CD14-positive monocyte (primary cell): ENCODE measurements at places on chromosomes 12 and 14.

DNA sequence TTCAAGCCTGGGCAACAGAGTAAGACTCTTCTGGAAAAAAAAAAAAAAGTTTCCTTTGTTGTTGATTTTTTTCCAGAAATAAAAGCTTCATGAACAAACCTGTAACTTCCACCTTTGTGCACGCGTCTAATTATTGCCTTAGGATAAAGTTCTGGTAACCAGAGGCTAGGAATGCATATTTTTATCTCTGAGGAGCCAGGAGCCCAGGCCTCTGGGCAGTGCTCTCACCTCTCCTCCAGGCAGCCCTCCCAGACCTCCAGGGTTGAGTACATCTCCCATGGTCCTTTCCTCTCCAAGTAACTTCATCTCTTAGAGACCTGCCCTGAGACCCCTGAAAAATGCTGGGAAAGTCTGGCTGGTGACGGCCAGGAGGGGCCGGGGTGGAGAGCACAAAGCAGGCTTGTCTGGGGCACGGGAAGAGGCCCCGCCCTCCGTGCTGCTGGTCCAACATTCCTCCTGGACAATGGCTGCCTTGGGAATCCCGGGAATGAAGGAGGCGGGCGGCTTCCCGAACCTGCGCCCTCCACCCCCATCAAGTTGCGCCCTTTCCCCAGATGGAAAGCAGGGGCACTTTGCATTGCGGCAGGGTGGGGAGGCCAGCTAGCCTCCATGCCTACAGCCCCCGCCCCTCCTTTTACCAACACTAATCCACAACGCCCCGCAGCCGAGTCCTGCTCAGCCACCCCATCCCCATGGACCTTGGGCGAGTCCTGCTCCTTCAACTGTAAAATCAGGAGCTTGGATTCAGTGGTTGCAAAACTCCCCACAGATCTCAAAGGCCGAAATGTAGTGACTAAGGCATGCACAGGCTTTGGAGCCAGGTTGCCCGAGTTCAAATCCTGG, 7.3 kb upstream of the FIGNL2 start:
- no peak for DNase-seq

DNA sequence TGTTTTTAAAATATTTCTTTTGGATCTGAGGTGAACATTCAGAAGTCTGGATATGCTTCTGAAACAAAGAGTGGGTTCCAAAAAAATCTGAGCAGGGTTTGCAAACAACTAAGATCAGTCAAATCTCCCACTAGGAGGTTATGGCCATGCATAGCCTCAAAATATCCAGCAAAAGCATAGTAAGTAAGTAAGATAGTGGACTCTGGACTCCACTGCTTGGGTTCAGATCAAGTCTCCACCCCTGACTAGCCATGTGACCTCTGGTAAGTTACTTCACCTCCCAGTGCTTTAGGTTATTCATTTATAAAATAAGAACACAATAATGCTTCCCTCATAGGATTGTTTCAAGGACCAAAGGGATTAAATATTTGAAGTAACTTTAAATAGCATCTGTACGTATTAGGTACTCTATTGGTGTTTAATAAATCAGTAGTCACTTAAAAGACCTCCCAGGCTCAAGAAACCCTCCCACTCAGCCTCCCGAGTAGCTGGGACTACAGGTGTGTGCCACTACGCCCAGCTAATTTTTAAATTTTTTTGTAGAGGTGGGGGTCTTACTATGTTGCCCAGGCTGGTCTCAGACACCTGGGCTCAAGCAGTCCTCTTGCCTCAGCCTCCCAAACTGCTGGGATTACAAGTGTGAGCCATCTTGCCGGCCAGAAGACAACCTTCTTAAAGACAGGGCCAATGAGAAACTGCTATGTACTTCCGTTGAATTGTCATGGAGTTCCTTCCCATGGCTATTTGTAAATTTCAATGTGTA, 95.7 kb upstream of the SOX5 start:
- no peak for DNase-seq

GRCh38 chr14:104441275-104442106, 138.1 kb upstream of the C14orf180 start:
- no peak for DNase-seq

DNA sequence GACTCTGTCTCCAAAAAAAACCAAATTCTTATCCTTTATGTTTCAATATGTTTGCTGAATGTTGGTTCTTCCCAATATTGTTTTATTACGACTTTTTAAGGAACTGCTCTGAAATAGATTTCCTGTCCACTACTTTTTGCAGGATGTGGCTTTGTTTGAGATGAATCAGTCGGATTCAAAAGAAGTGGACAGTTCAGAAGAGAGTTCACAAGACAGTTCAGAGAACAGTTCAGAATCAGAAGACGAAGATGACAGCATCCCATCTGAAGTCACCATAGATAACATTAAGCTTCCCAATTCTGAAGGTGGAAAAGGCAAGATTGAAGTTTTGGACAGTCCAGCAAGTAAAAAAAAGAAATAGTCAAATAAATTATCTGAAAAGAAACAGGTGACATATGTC, 8.2 kb downstream of the NOPCHAP1 start:
- peak; percentile 29 for DNase-seq

- no peak for DNase-seq
Measured at GRCh38 chr12:87935216-87935615, 94.0 kb downstream of the C12orf50 start.

DNA sequence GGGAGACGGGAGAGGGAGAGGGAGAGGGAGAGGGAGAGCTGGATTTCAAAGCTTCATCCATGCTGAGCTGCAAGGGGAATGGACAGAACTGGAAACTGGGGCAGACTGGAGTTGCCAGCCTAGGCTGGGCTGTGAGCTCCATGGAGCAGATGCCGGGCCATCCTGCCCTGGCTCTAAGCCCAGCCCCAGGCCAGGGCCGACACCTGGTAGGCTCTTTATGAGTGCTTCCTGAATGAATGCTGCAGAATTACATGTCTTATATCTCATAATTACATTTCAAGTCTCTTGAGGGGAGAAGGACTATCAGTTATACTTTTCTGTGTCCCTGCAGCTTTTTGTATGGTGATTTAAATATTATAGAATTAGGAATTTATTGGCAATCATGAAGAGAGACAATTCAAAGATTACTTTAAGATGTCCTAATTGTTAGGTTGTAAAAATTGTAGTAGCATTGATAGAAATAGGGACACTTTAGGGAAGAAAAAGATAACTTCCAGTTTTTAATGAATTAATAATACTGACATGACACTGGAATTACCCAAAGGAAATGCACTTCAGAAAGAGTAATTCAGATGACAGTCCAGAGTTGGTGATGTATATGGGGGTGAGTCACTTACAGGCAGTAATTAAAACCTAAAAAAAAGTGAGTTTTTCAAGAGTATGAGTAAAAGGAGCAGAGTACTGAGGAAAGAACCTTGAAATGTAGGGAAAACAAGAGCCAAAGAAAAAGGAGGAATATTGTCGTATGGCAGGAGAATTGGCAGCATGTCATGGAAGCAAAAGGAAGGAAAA, 29.0 kb downstream of the SCYL2 start:
- DNase-seq = no peak

- no peak for DNase-seq
Measured at GRCh38 chr14:72776701-72777261, 117.1 kb downstream of the DPF3 start.

DNA sequence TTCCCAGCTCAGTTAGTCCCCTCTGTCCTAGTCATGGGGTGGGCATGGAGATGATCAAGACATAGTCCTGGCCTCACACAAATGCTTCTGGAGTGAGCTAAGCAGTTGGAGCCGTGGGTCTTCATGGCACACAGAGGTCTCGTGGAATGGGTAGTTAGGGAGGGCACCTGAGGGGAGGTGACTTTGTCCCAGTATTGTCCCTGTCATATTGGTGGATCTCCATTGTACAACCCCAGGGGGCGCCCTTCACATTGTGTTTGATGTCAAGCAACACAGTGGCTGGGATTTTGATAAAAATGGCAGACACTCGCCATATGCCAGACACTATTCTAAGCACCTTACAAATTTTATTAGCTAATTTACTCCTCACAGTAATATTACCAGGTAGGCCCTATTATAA, 175.4 kb upstream of the LHX5 start:
- no peak for DNase-seq
